ENCODE measurements at places on chromosomes 2 and 18. TPM values are rescaled to one million over a fixed set of nuclear protein-coding genes. Genes with fewer than 3 reads are reported as not detected.

CAB39 gene
- total RNA-seq, result 72.1 TPM

LDLRAD4 gene
- total RNA-seq, result 0.15 TPM

- DNase-seq, result peak; percentile 67
Measured at GRCh38 chr2:167784084-167784425, 463.3 kb downstream of the STK39 start.

SULT6B1 gene
- not detected for total RNA-seq

TCF23 gene
- total RNA-seq, result not detected

GRCh38 chr2:160491911-160492371 is 1.7 kb downstream of the RBMS1 start:
- DNase-seq, result peak; percentile 53

CFAP65 gene
- total RNA-seq, result 0.11 TPM

VWA3B gene
- 0.77 TPM for total RNA-seq

TMEM169 gene
- total RNA-seq, result 0.40 TPM

GRCh38 chr2:105417857-105418436 is 19.1 kb upstream of the FHL2 start:
- DNase-seq, result peak; percentile 71

CIDEA gene
- not detected for total RNA-seq

DSG2 gene
- total RNA-seq, result 22.3 TPM

DNA sequence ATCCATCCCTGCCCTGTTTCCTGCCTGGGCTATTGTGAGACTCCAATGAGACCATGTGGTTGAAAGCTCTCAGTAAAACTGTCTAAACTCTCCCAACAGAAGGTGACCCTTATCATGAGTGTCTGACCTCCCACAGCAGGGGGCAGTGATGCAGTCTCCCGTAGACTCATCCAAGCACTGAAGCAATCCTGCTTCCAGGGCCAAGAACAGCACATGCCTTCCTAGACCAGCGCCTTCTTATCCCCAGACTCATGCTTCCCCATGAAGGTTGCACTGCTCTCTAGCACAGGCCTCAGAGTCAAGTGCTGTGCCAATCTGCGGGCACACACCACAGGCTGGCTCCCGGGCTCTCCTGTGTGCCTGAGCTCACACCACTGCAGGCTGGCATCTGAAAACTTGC is 112.3 kb downstream of the TNS1 start:
- peak; percentile 71 for DNase-seq

DNA sequence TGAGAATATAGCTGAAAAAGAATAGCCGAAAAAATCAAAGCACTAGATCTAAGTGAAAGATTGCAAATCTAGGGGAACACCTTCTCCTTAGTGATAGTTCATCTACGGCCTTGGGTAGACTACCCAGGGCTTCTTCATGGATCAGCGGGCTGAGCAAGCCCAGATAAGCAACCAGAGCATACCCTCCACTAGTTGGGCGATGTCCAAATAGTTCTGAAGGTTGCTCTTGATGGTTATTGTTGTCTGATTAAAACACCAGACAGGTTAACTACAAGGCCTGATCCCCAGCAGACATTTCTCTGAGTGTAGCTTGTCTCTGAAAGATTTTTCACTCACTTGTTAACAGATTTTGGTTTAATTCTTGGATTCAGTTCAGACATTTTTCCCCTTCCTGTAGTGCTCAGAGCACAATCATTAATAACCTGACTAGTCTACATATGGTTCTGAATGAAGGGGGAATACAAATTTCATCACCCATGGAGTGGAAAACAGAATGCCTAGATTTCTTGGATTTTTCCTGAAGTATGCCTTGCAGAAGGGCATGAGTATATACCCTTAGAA is 99.6 kb downstream of the BABAM2 start:
- no peak for DNase-seq

DNA sequence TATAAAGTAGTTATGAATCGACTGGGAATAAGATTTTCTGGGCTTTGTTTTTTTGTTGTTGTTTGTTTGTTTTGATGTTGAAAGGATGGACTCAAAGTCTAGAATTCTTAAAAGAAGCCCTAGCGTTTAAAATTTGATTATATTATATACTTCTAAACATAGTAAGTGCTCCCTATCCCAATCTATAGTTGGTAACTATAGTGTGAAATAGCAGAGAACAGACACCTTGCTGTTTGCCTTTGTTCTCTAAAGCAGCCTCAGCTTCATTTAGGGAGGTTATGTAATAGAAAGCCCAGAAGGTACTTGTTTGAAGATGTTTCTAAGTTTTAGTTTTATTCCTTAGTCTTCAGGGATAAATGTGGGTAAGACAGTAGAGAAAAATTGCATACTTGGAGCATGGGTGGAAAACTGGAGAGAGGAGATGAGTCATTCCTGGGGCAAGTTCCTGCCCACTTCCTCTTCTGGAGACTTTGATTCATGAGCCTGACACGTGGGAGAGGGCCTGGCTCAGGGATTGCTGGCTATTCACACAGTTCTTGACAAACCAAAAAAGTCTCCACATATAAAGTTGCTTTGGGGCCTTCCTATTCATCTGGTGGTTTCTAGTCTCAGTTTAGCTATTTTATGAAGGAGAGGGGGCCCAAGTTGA is 131.9 kb downstream of the MYO1B start:
- peak; percentile 91 for DNase-seq

GALNT3 gene
- total RNA-seq, result 9.3 TPM

DNA sequence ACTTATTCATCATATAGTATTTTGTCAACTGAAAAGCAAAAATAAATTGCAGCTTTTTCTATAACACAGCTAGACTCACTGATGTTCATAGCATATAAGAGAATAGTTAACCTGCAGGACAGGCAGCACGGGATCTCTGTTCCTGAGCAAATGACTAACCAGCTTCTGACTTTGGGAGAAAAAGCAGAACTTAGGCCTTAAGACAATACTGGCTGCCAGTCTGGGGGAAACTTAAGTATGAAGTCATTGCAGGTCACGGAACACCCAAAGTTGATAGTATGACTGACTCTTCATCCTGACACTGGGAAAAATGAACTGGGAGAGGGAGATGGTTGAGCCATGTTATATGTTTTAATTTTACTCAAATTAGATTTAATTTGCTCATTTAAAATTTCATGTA is 113.0 kb downstream of the DPP4 start:
- DNase-seq, result no peak

DNA sequence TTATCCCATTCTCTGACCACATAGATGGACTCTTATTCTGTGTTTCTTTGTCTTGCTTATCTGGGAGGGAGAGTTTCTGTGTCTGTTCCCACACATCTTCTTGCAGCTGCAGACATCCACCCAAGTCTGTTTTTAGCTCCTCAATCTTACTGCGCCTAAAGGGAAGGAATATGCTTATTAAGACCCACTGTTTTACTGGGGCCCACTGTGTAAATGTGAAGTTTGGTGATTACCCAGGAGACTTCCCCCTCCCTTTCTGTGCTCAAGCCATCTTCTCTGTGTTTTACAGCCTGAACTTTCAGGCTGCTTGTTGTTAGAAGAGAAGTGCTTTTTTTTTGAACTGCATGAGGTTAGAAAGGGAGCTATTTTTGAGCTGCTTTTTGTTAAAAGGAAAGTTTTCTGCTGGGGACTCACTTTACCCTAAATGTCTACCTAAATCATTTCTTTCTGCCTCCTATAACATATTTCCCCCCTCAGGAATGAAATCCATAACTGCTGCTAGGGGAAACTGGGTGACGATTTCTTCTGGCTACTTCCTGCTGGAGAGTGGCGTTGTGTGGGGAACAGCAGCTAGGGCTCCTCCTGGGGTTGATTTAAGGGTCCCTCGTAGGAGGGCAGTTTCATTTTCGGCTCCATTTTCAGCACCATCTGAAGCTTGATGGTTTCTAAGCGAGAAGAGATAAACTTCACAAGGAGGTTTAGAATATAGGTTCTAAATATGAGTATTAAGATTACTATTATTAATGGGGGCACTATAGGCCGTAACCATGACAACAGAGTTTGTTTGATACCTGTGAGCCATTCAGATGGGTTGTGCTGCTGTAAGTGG is 39.5 kb upstream of the GMCL1 start:
- DNase-seq, result no peak

HOXD9 gene
- total RNA-seq, result 2.5 TPM

DNA sequence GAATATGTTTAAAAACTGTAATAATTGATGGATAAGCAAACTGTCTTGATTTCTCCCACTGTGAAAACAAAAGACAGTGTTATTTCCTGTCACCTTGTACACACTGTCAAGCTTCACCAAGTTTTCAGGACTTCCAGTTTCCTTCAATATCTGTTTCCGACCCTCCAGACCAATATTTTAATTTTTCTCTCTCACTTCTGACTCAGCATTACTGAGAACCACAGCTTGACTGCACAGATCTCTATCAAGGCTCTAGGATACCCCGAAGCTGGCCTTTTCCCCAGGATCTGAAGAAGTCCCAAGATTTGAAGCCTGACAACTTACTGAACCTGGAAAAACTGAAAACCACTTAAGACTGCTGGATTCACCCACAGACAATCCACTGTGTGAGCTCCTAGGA is 13.2 kb upstream of the SULT1C3 start:
- DNase-seq, result no peak

PDE1A gene
- total RNA-seq, result not detected

DNA sequence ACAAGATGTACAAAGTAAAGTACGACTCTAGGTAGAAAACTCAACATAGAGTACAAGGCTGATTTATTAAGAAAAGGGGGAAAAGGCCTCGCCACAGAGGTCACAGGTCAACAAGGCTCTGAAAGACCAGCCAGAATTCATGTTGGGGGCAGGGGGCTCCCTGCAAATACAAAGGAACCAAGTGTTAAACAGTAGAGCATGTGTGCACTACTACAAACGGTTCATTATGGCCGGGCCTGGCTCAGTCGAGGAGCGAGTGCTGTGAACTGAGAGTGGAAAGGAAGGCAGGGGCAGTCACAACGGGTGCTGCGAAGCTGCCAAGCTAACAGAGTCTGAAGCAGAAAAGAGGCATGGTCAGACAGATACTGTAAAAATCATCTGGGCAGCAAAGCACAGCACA is 77.1 kb downstream of the MBOAT2 start:
- no peak for DNase-seq

DNA sequence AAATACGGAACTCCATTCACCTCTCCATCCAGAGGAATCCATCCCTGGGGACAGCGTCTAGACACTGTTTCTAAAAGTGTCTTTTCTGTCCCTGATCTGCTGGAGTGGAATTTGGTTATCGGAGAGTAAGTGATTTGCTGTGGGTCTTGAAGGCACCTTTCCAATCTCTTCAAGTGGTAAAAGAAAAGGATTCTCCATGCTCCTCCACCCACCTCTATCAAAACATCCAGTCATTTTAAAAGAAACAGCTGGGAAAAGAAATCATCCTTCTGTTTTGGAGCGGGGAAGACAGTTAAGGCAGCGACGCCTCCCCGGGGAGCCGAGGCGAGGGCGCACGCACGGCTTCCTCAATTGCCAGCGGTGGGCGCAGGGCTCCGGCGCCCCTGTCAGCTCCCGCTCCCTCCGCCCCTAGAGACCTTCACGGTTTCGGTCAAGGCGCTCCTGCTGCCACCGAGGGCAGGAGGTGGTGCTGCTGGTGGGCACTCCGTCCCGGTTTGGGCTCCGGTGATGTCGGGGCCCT is 547 bp downstream of the SLC35F5 start:
- DNase-seq, result no peak

- DNase-seq, result no peak
Measured at GRCh38 chr2:171491292-171491691, 31.0 kb upstream of the CYBRD1 start.

PSTPIP2 gene
- 4.7 TPM for total RNA-seq

GRCh38 chr18:9153256-9153655 is 16.7 kb downstream of the ANKRD12 start:
- no peak for DNase-seq

SERPINB11 gene
- total RNA-seq, result not detected

- DNase-seq, result no peak
Measured at GRCh38 chr2:10521356-10522169, 73.4 kb upstream of the ODC1 start.

- DNase-seq, result peak; percentile 81
Measured at GRCh38 chr2:234288974-234289455, 207.9 kb downstream of the ARL4C start.

DNA sequence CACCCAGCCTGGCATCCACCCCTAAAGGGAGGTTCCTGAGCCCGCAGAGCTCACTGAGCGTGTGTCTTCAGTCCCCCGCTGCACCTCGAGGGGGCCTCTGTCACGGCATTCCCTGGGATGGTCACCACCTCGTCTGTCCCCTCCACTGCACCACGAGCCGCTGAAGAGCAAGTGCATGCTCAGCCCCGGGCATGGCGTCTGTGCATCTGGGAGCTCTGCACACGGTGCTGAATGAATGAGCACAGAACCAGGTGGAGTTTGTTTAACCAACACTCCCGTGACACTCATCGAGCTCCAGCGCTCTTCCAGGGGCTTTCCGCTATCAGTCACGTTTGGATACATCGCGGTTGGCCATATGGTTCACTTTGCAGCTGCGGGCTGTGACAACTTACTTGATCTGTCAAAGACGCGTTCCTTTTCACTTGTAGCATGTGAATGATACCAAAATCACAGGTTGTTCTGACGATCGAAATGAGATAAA is 9.2 kb downstream of the ALLC start:
- DNase-seq, result peak; percentile 53

GKN1 gene
- total RNA-seq, result not detected

GRCh38 chr2:172996387-172996961 is 79.2 kb upstream of the MAP3K20 start:
- no peak for DNase-seq

GRCh38 chr2:10454505-10454904 is 6.4 kb upstream of the ODC1 start:
- DNase-seq, result no peak

- DNase-seq, result no peak
Measured at GRCh38 chr2:158154596-158154995, 52.9 kb downstream of the UPP2 start.

- no peak for DNase-seq
Measured at GRCh38 chr2:164600763-164601162, 20.5 kb downstream of the GRB14 start.

DNA sequence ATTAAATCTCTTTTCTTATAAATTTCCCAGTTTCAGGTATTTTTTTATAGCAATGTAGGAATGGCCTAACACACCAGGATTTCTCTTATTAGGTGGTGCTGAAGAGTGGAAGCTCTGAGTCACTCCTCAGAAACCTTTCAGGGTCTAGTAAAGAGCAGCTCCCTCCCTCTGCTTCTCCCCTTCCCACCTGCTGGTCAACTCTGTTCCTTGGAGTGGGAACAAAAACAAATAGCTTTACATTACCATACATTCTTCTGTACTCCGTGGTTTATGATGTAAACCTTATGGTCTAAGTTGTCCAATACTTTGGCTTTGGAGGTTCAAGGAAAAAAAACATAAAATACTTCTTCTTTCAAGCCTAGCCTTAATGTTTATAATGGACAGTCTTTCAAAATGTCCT is 2.7 kb upstream of the IL1R1 start:
- no peak for DNase-seq

DNA sequence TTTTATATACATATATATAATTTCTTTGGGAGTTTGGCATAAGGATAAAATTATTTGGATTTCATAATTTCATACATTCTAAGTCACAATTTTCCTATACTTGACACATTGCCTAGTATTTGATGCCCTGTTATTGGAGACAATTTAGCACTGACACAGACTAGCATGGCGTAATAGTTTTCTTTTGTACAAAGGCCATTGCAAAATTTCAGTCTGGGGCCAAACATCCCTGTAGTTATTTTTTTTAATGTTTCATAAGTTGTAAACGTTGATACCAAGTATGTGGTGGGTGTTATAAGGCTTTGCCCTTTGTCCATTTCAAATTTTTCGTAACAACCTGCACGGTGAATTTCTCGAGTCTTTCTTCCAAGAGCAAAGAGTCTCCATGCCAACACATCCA is 95.7 kb upstream of the NRP2 start:
- DNase-seq, result no peak

GRCh38 chr2:160270571-160271113 is 70.6 kb upstream of the ITGB6 start:
- peak; percentile 74 for DNase-seq

- DNase-seq, result no peak
Measured at GRCh38 chr2:175464311-175464670, 282.8 kb upstream of the ATP5MC3 start.

ERICH2 gene
- not detected for total RNA-seq

EFR3B gene
- 4.3 TPM for total RNA-seq

Data from Daoy (cell line).